ENCODE measurements at places on chromosomes 5 and 9.

- no peak for DNase-seq
These were observed 145.5 kb upstream of the SLC24A2 start for GRCh38 chr9:19934301-19934871.

DNA sequence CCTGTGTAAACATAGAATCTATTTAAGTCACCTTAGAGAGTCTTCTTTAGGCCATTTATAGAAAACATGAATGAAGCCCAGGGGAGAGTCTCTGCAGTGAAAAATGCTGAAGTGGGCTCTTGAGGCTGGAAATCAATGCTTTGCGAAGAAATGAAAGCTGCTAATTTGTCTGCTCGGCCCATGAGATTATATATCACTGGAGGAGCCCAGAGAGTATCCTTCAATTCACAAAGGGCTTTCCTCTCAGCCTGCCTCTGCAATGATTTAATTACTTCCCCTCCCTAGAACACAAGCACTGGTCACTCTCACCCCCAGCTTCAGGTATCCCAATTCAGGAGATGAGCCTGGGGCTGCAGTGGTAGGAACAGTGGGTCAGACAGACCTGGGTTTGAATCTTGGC lies 8.2 kb upstream of the DRD1 start:
- no peak for DNase-seq

DNA sequence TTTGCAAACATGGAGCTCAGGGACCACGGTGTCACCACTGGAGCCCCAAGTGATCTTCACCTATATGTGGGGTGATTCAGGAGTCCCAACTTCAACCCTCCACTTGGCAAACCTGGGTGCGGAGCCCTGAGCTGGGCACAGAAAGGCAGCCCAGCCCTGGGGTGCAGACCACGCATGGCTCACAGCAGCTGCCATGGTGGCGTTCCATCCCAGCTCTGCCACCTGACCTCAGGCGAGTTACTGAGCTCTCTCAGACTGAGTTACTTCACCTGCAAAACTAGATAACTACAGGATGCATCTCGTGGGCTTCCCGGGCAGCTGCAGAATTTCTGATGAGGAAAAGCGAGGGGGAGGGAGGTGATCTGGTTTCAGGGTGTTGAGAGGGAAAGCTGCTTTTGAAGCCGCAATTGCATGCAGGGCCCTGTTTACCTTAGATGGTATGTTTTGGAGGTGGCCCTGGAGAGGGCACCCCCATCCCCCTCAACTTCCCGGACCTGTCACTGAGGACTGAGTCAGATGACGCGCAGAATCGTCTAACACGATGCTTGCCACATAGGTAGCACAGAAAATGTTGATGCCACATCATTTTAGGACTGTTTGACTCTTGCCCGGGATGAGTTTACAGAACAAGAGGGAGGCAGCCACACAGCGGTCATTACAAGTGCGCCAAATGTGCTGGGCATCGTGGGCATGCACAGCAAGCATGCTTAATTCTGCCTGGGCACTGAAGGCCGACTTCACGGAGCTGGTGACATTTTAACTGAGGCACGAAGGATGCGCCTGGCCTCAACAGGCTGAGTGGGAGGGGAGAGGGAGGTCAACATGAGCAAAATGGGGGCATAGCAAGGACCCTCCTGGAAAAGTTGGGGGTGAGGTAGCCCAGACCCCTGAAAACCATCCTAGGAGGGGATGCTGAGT lies 154.6 kb downstream of the COL23A1 start:
- DNase-seq = no peak

GRCh38 chr9:80957801-80958200 lies 731.5 kb downstream of the TLE1 start:
- no peak for DNase-seq

GRCh38 chr9:136512651-136513071 lies 29.8 kb upstream of the SEC16A start:
- peak; percentile 24 for DNase-seq

DNA sequence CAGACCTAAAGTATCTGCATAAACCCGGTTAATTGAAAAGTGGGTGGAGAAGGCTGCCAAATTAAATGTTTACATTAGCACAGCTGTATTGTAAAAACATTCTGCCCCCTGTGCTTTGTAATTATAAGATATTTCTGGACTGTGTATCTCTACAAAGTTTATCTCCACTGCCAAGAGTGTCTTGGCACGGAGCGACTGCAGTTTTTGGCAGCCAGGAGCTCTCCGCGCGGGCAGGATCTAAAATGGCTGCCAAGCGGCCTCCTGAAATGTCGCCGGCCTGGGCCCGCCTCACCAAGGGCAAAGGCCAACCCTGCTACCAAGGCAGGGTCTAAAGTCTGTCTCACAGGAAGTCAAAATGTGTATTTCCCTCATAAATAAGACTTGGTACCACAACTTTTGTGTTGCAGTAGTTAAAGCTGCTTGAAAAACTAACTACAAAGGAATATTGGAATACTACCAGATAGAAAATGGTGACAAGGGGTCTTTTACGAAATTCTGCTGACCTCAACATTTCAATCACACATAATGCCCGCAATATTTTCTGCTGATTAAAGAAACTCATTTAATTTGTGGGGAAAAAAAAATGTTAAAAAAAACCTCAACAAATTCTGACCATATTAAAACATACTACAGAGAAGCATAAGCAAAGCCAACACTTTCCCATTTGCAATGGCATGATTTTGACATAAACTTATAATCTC lies 110.4 kb downstream of the NFIB start:
- no peak for DNase-seq

DNA sequence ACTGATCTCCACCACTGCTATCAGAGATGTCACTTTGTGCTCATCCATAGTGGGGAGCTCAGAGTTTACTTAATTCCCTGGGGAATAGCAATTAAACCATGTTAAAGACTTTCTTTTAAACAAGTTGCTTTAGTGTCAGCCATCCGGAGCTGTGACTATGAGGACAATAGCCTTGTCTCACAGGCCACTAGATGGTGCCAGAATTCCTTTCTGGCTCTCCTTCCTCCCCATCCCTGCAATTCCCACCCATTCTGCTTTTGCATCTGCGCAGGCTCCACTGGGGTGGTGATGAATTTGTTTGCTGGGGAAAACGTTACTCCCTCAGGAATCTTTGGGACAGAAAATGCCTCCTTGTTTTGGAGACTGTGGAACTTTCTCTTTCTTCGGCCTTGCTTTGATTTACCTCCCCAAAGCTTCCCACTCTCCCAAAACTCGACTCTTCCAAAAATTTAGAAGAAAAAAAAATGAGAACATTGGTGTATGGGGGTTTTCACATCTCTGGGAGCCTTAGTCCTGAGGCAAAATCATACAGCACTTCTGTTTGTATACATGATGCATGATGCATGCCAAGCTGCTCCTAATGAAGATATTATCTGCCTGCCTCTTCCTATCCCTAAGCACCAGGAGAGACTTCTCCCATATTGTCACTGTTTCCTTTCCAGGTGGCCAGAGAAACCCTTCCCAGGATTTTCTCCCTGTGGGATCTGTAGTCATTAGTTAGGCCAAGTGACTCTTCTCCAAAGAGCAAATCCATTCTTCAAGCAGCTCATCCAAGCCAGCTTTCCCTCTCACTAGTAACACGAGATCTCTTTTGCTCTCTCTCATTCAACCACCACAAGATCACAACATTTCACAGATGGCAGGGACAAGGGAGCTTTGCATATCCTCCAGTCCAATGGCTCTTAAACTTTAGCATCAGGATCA lies 466.1 kb downstream of the TLR4 start:
- DNase-seq = no peak

DNA sequence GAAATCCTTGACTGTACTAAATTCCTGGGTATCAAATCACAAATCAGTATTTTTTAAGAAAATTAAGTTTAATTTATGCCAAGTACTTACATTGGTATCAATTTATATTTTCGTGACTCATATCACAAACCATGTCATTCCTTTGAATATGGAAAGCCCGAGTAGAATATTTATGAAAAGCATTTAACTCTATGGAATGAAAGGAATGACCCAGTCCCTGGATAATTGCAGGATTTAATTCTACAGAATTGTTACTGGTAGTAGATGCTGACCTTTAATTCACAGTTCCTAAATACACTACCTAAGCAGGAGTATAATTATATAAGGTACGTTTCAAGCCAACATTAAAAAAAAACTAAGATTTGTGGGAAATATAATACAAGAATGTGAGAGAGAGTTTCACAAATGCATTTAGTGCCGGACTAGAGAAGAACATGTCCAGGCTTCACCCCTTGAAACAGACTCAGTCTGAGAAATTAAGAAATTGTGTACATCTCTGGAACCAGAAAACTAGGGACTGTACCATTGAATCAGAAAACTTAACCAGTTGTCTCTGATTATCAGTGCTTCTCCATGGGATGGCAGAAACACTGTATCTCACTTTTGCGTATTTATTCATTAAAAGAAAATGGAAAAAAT lies 28.5 kb upstream of the PLPPR1 start:
- DNase-seq = no peak

DNA sequence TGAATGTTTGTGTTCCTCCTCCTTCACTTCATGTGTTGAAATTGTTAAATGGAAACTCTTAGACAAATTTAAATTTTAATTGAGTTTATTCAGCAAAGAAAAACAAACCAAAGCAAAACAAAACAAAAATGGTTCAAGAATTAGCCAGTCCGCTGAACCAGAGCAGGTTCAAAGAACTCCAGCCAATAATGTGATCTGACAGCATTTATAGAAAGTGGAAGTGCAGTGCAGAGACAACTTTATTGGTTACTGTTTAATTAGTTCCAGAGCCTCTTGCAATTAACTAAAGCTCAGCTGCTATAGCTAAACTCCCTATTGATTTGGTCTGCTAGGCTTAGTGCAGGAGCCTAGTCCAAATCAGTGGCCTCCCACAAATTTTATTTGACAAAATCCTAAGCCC lies 132.9 kb downstream of the RNF180 start:
- DNase-seq = no peak

- DNase-seq = no peak
These were observed 41.0 kb downstream of the FGD3 start for GRCh38 chr9:92988215-92988768.

DNA sequence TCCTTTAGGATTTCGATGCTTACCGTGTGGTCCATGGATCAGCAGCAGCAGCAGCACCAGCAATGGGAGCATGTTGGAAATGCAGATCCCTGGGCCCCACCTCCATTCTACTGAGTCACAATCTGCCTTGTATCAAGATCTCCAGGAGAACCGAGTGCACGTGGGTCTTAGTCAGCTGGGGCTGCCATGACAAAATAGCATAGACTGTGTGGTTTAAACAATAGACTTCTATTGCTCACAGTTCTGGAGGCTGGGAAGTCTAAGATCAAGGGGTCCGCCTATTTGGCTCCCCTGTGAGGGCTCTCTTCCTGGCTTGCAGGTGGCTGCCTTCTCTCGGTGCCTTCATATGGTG lies 1.3 kb upstream of the PROP1 start:
- no peak for DNase-seq

GRCh38 chr5:141875022-141875740 lies 3.0 kb downstream of the PCDH1 start:
- DNase-seq = no peak

DNA sequence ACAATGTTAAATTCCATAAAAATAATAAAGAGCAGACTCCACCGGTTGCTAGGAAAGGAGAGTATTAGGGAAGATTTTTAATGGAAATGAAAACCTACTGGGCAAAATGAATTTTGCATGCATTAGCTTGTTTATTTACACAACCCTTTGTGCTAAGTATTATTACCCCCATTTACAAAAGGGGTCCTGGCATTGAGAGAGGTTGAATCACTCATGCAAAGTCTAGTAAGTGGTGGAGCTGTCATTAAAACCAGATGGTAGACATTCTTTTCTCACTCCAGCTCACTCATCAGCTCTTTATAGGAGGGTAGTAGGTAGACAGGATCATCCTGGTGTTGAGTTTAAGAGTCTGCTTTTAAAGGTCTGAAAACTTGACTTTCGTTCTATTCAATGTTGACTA lies 395.1 kb downstream of the PLK2 start:
- no peak for DNase-seq

DNA sequence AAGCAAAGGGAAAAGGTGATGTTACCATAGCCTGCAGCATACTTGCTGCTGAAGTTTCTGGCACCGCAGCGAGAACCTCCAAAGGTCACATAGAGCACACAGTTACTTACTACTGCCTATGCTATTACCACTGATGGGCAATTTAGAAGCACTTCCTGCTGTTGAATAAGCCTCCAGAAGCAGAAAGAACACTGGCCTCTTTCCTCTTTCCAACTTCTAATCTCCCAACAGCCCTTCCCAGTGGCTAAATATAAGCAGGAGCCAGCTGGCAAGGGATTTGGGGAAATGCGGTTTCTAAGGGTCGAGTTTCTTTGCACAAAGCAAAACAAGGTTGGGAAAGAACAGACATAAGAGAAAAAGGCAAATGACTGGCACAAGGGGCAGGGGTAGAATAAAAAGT lies 669.2 kb upstream of the ACO1 start:
- DNase-seq = no peak

DNA sequence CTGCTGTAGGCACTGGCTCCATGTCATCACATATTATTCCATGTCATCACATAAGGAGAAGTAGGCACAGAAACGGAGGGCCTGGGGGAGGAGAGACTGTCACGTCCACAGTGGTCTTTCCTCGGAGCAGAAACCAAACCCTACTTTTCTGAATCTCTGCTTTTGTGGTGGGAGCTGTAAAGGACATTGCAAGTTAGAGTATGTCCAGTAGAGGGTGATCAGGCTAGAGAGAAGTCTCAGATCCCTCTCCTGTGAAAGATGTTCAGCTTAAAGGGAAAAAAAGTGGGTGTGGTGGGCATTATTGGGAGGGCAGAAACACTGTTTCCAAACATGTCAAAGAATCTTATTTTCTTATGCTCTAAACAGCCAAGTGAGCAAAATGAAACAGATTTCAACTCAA lies 19.4 kb upstream of the FBP2 start:
- no peak for DNase-seq

GRCh38 chr5:137619191-137619870 lies 116.6 kb downstream of the KLHL3 start:
- DNase-seq = no peak

DNA sequence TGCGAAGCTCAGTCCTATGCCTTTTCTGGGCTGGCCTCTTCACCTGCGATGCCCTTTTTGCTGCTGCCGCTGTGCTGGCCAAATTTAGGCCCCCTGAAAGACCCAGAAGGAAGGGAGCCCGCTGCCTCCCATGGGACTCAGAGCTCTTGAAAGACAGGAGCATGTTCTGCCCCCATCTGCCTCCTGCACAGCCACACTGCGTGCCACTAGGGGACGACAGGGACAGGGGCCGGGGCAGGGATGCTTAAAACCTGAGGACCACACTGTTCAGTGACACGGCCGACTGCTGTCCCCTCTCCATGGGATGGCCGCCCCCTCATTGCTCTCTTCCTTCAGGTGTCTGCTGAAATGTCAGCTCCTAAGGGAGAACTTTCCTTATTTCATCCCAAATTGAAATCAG lies 132.4 kb downstream of the ADAMTS2 start:
- no peak for DNase-seq

GRCh38 chr5:2591777-2592453 lies 159.6 kb downstream of the IRX2 start:
- no peak for DNase-seq

GRCh38 chr9:117245175-117245829 lies 169.6 kb downstream of the ASTN2 start:
- no peak for DNase-seq

- no peak for DNase-seq
These were observed 81.6 kb upstream of the MRPS30 start for GRCh38 chr5:44727100-44727499.

- no peak for DNase-seq
These were observed 46.6 kb downstream of the ANGPTL2 start for GRCh38 chr9:127075624-127076372.

GRCh38 chr5:53482717-53483638 lies 2.5 kb downstream of the FST start:
- no peak for DNase-seq

All from activated T-cell treated with anti-CD3 and anti-CD28 coated beads for 1 hour (primary cell).